ENCODE measurements at places on chromosomes 1 and 21. TPM values are rescaled to one million over a fixed set of nuclear protein-coding genes. Genes with fewer than 3 reads are reported as not detected.

- DNase-seq, result no peak
These were observed 1.8 kb downstream of the CDC42BPA start for GRCh38 chr1:227316456-227316855.

CTTNBP2NL gene
- 11.7 TPM for total RNA-seq

- no peak for DNase-seq
These were observed 28.5 kb upstream of the DR1 start for GRCh38 chr1:93317207-93317606.

DNA sequence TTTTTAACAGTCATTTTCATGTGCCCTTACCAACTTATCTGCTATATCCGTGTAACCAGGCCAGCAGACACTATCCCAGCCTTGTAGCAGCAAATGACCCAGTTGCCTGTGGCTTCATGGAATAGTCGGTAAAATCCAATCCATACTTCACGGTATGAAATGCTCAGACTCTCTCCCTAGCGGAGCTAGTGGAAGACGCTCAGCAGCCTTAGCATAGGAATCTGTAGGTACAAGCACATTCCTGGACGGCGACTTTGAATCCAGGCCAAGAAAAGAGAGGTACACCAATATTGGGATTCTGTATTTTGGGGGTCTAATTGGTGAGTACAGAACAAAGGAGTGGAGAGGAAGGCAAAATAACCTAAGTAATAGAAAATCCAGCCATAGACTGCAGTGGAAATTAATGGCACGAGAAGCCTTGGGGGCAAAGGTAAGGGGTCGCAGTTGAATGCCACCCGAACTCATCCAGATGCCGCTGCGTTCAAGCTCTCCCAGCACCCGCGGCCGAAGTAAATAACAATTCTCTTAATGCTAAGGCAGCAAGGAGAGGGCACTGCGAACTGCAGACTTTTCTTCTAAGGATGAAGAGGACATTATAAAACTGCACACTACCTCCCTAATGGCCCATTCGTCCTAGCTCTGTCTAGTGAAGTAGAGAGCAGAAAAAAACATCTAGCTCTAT, 17.7 kb upstream of the TBX15 start:
- no peak for DNase-seq

DNA sequence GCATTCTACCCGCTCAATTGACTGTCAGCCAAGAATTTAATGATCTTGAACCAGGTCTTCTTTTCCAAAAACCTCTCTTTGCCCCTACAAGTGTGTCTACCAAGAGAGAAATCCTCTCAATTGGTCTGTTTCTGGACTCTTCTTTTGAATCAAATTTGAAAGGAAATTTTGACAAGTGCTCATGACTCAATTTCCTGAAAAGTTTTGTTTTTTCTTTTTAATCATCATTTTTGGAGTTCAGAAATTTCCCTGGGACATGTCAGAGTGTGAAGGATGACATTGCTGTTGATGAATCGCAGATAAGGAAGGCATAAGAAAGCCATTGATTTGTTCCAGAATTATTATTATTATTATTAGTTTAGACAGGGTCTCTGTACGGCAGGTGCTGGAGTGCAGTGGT, 88.2 kb upstream of the AKT3 start:
- no peak for DNase-seq

DNA sequence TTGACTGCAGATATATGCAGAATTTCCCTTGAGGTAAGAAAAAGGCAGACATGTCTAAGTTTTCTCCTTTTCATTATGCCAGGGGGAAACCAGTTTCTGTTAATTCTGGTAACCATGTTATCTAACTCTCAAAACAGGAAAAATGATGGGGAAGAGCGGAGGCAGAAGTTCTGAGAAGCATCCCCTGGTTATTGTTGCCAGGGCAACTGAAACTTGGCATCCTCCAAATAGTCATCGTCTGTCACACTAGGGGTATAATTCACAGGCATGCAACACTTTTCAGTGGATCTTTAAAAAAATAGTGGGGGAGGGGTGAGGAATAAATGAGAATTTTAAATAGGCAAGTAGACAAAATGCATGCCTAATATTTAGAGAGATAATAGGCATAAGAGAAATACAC, 715.3 kb upstream of the CXADR start:
- DNase-seq, result no peak

GRCh38 chr1:147341246-147341645, 98.8 kb downstream of the CHD1L start:
- no peak for DNase-seq

DNA sequence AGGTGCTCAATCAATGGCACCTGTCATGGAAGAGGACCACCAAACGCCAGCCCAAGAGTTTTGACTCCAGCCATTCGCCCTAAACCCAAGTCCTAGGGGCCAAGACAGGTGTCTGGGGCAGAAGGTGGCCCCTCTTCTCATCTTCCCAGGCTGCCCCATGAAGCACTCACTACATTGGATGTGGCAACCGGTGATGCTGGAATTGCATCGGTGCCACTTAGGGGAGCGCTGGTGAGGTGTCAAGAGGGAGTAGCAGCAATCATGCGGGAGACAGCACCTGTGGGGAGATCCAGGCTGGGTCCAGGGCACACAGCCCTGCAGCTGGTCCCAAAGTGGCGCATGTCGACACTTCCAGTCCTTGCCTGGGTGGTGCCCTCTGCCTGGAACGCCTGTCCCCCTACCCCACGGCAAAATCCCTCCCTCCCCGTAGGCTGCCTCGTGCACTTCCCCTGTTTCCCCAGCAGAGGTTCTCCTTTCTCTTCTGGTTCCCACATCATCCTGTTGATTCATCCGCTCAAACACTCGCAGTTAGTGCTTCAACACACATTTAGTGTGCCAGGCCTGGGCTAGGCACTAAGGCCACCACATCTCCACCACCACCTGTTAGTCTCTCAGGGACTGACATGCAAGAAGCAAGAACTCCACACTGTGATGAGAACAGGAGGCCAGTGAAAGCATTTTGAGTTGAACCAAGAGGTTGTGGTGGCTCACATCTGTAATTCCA, 18.5 kb downstream of the PLA2G2D start:
- peak; percentile 29 for DNase-seq

C1orf94 gene
- total RNA-seq, result not detected

DNA sequence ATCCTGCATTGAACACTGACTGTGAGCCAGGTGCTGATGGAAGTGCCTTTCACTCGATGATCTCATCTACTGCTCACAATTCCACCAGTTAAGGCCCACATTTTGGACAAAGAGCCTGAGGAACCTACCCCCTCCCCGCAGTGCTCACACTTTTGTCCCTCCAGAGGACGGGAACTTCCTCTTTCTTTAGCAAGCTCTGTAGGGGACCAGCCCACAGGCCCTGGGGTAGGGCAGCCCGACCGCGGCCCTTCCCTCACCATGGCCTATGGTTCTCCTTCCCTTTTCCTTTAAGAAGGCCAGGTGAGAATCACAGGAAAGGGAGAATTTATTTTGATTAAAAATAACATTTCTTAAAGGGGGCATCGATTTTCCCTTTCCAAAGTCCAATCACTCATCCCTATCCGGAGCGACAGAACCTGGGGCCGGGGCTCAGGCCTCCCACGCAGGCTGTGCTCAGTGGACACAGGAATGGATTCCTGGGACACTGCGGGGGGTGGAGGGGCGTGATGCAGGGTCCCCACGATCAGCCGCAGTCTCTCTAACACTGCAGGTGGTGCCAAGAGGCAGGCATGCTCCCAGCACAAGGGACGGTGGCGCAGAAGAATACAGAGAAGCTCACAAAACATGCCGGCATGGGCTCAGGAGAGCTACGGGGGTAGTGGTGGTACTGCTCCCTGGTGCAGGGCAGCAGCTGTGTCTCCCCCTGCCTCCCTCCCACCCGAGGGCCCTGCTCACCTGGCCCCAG, 8.9 kb upstream of the KCNE1 start:
- DNase-seq, result no peak

LCE1E gene
- total RNA-seq, result not detected

SCYL3 gene
- 16.2 TPM for total RNA-seq

DNA sequence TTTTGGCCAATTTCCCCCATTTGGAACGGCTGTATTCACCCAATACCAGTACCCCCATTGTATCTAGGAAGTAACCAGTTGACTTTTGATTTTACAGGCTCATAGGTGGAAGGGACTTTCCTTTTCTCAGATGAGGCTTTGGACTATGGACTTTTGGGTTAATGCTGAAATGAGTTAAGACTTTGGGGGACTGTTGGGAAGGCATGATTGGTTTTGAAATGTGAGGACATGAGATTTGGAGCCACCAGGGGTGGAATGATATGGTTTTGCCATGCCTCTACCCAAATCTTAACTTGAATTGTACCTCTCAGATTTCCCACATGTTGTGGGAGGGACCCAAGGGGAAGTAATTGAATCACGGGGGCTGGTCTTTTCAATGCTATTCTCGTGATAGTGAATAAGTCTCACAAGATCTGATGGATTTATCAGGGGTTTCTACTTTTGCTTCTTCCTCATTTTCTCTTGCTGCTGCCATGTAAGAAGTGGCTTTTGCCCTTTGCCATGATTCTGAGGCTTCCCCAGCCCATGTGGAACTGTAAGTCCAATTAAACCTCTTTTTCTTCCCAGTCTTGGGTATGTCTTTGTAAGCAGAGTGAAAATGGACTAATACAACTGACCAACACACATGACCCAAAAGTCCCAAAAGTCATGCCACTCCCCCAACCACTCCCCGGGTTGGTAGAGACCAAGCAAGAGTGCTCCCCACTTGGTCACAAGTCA, 35.4 kb upstream of the ZNF496 start:
- no peak for DNase-seq

GRCh38 chr1:231701306-231701705, 74.7 kb downstream of the DISC1 start:
- DNase-seq, result no peak

GRCh38 chr21:37547615-37548200, 181.1 kb downstream of the DYRK1A start:
- DNase-seq, result no peak

GRCh38 chr1:113118266-113118665, 45.3 kb downstream of the LRIG2 start:
- no peak for DNase-seq

- DNase-seq, result no peak
These were observed 1.6 kb upstream of the PDXK start for GRCh38 chr21:43717166-43717853.

- no peak for DNase-seq
These were observed 26.2 kb upstream of the VAMP3 start for GRCh38 chr1:7744882-7745281.

FNDC10 gene
- 0.46 TPM for total RNA-seq

DNA sequence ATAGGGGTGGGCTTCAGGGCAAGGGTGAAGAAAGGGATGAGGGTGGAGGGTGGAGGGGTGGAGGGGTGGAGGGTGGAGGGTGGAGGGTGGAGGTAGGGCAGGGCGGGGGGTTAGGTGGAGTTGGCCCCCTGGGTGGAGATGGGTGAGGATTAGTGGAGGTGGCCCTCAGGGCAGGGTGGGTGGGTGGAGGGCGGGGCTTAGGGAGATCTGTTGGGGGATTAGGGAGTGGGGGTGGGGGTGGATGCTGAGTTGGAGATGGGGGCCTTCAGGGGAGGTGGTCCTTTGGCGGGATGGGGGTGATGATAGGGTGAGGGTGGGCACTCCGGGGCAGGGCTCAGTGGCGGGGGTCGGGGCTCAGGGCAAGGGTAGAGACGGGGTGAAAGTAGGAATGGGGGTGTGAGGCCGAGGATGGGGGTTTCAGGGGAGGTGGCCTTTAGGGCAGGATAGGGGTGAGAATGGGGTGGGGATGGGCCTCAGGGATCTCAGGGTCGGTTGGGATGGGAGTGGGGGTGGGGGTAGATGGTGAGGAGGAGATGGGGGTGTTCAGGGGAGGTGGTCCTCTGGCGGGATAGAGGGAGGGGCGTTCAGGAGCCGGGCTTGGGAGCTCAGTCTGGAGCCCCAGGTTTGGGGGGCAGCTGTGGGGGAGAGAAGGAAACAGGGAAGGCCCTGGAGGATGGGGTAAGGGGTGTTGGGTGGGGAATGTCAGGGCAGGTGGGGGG, 800 bp upstream of the DNMT3L start:
- DNase-seq, result no peak

DNA sequence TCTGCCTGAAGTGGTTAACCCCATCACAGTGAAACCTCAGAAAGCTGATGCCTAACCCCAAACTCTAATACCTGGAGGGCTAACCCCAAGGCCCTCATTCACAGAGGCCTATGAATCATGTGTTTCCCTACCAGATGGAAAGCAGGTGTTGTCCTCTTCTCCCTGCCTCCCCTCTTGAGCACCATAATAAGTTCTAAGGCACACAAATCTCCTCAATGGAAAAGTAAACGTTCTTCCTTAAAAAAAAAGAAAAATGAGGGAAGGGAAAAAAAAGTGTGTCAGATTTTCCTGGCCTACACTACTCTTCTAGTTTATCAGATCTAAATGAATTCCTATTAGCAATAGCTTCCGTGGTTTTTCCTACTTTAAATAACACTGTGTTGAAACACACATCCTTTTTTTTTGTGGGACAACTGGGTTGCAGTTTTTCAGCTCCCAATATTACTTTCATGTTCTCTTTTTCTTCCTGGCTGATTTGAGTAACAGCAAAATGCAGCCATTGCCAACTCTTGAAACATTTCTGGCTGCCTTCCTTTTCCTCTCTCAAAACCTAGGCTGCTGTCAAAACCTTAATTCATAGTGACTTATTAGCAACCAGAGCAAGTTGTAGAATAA, 43.2 kb downstream of the SLC44A3 start:
- no peak for DNase-seq

- no peak for DNase-seq
These were observed 111.6 kb upstream of the ZC3H12A start for GRCh38 chr1:37362594-37363385.

TRIM45 gene
- total RNA-seq, result 1.5 TPM
